ENCODE measurements at places on chromosomes 3 and 15.

- DNase-seq: no peak
These were observed 119.0 kb upstream of the MEF2A start for GRCh38 chr15:99446565-99447496.

- no peak for DNase-seq
These were observed 109.7 kb upstream of the GADL1 start for GRCh38 chr3:31004025-31004678.

GRCh38 chr15:48358229-48359152, 27.3 kb downstream of the DUT start:
- no peak for DNase-seq

DNA sequence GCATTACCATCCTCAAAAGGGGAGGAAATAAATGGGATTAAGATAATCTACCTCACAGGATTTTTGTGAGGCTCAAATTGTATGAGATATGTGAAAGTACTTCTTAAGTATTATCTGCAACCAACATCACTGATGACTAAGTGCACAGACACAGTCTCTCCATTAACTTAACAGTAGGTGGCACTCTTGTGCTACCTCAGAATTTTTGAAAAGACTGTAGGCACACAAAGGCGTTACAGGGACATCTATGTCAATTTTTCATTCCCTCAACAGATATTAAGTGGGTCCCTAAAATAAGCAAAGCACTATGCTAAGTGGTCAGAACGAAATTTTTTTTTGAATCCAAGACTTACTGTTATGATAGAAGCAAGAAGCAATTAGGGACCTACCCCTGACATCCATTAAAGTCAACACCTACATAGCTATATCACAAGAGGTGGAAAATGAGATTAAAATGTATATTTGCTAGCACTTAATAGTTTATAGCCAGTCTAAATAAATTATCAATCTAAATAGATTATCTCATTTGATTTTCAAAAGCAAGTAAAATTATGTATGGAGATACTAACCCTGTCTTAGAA, 52.9 kb downstream of the RYK start:
- DNase-seq: no peak

GRCh38 chr3:122913539-122914100, 113.9 kb downstream of the SEMA5B start:
- DNase-seq: no peak

DNA sequence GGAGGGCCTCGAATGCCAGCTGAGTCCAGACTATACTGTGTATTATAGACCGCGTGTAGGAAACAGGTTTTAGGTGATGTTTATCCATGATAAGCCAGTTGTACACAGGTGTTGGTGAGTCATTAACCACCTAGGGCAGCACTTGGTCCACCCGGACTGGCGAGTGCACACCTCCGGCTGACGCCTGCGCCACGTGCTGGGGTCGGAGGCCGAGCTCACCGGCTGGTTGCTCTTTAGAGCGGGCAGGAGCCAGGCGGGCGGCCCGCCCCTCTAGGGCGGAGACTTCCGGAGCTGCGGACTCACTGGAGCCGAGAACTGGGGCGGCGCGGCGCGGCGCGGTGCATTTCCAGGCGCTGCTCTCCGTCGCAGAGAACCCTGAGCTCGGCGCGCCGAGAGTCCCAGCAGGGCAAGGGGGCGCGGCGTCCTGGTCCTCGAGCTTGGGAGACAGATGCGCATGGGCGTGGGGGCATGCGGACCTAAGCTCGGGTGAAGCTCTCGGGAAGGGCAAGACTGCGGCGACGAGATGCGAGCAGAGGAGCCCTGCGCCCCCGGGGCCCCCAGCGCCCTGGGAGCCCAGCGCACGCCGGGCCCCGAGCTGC, at the start of gene ESYT3:
TSS of gene ESYT3 (plus strand) at position 341 of the 599 bp plus-strand sequence. CDS start at position 524, 183 bp downstream.
- DNase-seq: no peak

DNA sequence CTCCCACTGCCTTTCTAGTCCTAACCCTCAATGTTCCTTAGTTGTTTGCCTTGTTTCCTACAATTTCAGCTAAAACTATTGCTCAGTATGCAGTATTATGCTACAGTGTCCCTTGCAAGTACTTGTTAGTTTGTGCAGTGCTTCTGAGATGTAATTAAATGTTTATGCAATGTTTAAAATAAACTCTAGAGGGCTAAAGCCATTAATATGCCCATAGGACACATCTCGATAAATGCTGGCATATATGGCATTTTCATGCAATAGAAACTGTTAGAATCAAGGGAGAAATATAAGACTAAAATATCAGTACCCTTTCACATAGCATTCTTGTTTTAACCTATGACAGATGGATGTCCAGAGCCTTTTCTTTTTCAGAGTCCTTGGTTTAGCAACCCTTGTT, 59.8 kb upstream of the ACKR4 start:
- no peak for DNase-seq

DNA sequence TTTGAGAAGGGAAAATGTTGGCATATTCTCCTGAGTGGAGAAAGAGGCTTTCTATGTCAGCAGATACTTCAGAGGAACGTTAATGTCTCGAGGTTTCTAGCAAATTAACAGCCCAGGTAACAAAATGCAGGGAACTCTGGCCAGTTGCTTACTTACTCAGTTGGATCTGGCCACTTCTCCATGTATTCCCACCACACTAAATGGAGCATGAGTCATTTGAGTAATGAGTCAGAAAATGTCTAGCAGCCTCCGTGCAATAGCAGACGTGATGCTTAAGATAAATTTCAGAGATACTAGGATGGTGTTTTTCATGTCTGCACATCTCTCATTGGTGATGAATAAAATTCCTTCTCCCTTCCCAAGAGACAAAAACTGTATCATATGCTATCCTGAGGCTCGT, 671.5 kb downstream of the FHIT start:
- DNase-seq: no peak

DNA sequence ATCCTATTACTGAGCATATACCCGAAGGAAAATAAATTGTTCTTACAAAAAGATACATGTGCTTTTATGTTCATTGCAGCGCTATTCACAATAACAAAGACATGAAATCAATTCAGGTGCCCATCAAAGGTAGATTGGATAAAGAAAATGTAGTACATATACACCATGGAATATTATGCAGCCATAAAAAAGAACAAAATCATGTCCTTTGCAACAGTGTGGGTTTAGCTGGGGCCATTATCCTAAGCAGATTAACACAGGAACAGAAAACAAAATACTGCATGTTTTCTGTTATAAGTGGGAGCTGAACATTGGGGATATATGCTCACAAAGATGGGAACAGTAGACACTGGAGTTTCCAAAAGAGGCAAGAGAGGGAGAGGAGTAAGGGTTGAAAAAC, 42.5 kb downstream of the SGO1 start:
- DNase-seq: no peak

DNA sequence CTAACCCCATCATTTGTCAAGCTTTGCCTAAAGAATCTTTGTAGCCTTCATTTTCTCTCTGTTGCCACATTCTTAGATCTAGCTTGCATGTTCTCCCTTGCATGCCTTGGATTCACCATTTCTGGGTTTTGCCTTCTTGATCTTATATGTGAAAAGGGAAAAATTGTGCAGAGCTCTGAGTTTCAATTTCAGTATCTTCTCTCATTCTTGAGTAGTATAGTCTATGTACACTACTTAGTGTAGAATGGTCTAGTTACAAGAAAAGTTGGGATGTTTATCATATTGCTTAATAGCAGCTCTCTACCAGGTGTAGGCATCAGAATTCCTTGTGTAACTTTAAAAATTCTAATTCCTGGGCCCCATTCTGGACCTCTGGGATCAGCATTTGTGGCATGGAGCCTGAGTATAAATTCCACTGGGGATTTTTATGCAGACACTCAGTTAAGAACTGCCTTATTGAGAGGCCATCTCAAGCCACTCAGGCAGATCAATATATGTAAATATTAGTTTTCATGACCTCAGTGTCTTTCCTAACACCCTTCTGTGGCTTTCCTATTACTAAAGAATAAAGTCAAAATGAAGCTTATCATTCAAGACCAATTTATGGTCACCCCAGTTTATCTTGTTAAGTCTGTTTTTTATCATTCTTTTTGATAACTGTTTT, 23.4 kb downstream of the GTF2E1 start:
- DNase-seq: no peak

DNA sequence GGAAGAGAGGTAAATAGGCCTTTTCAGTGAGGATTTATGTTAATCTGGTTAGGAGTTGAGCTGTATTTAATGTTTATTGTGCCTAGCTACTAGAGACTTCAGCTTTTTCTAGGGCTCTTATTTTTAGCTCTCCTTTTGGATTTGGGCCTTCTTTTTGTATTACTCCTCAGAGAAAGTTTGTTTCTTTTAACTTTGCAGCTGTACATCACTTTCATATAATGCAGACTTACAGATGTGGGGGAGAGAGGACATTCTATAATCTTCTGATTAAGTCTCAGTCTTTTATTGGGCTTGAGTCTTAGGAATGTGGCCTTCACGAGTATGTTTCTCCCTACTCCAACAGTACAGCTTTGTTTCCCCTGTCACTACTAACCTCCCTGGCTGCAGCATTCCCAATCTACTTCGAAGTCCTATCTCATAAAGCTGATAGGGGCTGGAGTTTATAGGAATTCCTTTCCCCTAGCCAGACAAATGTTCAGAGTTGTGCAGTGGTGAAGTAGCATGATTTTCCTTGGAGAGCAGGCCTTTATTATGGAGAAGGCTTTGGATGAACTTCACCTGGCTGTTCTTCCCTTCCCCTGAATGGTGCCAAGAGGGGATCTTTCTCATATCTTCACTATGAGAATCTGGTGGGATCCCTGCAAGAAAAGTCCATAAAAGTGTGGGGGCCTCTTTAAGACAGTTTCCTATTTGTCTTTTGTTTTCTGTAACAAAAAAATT, 82.2 kb upstream of the CBLB start:
- DNase-seq: no peak

DNA sequence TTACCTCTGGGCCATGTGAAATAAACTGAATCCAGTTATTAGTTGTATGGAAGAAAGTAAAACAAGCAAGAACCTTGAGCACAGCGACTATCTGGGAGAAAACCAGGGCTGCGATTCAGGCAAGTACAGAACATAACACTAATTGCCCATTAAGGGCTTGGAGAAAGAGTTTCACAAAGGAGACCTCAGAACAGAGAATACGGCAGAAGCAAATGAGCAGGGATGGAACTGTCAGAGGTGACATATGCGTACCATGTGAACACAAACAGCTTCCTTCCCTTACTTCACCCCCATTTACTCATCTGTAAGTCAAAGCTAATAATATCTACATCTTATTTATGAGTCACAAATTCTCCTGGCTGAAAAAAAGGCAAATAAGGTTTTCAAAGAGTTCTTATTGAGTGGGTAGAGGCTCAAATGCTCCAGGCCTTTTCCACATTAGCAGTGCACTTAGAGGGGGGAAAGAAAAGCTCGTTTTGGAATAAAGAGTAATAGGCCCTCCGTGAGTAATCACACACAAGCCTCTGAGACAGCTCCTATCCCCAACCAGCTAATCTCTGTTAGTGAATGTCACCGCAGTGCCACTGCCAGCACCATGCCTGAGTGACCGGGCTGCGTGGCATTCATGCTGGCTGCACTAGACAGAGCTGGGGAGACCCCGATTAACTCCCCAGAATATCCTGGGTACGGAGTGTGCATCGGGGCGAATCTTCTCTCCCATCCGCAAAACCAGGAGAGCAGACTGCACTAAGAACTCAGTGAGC, 2.6 kb downstream of the PCSK6 start:
- DNase-seq: no peak

GRCh38 chr15:88636050-88636449, 2.8 kb upstream of the ISG20 start:
- peak; percentile 75 for DNase-seq

DNA sequence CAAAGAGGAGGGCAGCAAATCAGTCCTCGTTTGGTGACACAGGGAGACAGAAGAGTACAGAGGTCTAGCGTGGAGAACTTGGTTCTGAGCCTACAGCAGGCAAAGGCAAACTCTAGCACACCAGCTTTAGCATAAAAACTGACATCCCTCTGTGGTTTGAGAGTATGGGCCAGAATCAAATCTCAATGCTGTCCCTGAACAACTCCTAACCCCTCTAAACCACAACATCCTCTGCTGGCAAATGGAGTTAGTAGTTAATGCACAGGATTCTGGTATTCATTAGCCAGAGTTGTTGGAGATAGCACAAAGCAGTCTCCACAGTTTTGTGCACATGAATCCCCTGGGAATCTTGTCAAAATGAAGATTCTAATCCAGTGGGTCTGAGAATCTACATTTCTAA, 315.8 kb downstream of the NTRK3 start:
- no peak for DNase-seq

DNA sequence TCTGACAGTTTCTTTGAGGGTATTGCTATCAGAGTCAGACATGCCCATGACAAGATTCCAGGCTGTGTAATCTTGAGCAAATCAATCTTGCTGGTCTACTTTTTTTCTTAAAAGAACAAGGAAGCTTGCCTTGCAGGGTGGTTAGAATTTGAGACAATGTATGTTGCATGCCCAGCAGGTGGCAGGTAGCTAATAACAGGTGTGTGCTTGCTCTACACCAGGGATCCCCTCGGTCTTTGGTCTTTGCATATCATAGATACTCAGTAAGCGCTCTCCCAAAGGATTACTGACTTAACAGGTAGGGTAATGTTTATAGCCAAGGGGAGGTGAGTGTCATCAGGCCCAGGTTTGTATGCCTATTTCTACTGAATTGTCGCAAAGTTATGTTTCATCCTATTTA, 37.3 kb downstream of the CACNA1D start:
- no peak for DNase-seq

DNA sequence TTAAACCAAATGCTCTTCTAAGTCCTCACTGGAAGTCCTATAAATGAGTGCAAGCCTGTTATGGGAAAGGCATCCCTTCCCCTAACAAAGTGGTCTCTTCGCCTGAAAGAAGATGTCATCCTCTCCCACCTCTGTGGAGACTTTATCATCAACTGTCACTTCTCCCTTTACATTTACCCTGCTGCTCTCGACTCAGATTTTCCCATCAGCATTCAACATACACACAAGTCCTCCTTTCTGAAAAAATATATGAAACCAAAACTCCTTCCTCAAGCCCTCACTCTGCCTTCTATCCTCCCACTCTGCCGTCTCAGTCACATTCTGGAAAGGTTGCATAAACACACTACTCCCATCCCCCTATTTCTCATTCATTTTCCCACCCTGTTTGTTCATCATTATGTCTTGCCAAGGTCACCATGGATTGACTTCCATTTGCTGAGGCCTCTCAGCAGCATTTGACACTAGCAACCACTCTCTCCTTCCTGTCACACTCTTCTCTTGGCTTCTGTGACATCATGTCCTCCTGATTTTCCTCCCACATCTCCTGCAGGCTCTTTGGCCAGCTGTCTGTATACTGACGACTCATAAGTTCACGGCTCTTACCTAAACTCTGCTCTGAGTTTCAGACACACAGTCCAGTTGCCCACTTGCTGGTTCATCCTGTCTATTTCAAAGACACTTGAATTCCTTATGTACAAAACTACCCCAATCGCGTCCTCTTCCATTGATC, 70.3 kb upstream of the SMAD3 start:
- DNase-seq: no peak

DNA sequence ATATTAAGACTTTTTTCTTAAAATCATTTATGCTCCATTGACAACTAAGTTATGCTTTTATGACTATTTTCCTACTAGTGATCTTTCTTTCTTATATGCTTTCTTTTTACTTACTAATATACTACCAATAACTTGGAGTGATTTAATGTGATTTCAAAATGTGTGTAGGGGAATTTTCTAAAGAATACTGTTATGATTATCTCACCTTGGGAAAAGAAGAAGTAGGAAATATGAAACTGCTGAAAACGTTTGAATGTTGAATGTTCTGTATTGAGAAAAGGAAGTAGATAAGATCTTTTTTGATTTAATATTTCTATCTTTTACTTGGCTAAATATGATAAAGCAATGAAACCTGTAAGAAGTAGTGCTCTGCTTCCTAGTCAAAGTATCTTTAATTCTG, 7.8 kb upstream of the CD200R1 start:
- DNase-seq: no peak

Data from naive thymus-derived CD4-positive, alpha-beta T cell (primary cell).